ENCODE measurements at places on chromosomes 11 and 22.

GRCh38 chr22:19451570-19451969 is 4.1 kb upstream of the C22orf39 start:
- no peak for DNase-seq

DNA sequence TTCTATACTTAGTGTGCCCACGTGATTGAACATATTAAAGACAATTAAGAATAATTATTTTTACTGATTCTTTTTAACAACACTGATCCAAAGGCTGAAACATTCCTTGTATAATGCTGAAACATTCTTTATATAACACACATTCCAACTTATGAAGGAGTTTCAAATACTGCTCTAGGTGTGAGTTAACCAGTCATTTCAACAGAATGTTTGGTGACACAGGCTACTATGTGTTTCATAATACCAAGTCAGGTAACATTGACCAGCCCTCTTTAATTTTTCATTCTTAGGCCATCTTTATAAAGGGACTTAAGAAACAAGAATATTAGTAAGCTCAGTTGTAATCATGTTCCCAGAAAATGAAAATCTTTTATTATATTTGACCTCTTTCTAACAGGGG is 136.6 kb downstream of the ELP4 start:
- DNase-seq: no peak

- DNase-seq: no peak
Observed at GRCh38 chr11:34647131-34647530, 26.2 kb downstream of the EHF start.

DNA sequence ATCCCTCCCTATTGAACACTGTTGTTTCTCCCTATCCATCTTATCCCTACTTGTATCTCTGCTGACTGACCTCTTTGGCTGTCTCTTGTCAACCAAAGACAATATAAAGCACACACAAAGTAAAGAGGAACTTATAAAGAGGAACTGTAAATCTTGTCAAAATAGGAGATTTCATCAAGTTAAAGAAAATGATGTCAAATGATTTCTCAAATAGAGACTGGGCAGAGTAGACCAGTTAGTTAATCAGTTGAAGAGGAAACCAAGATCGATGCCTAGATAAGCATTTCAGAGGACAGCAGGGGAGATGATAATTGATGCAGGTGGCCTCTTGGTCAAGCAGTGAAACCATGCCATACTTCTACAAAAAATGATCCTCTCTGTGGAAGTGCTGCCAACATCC is 22.7 kb downstream of the KCNQ1OT1 start:
- no peak for DNase-seq

DNA sequence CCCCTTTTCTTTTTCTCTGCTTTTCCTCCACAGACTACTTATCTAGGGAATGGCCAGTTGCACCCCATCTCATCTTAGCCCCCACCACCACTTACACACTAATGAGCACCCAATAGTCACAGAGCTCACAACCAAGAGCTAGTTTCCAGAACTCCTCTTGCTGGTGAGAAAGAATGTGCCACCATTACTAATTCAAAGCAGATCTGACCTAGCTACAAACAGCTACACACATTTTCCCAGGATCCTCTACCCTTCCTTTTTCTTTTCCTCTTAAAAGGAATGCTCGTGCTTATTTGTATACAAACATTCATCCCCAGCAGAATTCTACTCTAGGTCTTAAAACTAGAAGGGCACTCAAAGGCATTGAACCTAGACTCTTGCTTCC is 136.8 kb downstream of the CD44 start:
- DNase-seq: no peak

DNA sequence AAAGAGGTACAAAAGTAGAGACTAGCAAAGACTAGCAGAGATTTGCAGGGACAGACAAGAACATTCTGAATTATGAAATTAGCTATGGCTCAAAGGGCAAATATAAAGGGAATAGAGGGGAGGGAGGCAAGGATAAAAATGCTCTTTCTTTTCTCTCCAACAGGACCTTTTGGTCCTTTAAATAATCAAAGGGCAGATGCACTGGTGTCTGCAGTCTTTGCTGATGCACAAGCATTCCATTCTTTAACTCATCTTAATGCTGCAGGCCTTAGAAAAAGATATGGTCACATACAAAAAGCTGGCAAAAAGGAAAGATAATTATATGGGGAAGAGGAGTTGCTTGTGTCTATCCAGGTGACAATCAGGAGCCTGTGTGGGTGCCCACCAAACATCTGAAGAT is 53.6 kb upstream of the SC5D start:
- DNase-seq: no peak

DNA sequence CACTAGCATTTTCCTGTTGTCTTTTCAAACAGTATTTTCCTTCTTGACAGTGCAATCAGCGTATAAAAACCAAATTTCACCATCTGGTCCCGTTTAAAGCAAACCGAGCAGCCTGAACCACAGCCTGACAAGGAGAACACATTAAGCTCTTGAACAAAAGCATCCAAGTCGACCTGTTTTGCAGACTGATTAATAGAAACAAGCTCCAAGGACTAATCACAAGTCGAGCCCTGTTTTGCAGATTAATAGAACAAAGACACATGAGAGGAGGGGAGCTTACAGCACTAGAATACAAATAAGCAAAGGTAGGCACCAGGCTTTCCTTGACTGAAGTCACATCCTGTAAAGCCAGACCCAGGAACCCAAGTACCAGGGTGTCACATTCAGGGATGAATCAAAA is 104.8 kb downstream of the MPPED2 start:
- no peak for DNase-seq
